ENCODE measurements at places on chromosomes 6 and 20.

DNA sequence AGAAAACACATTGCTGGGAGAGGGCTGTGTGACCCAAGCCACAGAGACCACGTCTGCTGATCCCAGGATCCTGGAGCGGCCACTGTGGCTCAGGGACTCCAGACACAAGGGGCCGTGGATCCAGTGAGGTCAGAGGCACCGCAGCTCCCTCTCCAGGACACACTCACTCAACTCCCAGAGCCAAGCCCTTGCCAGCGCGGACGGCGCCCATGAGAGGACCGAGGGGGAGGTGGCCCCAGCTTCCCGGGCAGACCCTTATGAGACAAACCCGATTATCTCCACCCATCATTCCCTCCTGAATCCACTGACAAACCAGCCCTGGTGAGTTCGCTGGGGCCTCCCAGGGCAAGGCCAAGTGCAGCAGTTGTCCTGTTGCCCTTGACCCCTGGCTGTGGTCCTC, 201.2 kb downstream of the TAF4 start:
- no peak for DNase-seq

DNA sequence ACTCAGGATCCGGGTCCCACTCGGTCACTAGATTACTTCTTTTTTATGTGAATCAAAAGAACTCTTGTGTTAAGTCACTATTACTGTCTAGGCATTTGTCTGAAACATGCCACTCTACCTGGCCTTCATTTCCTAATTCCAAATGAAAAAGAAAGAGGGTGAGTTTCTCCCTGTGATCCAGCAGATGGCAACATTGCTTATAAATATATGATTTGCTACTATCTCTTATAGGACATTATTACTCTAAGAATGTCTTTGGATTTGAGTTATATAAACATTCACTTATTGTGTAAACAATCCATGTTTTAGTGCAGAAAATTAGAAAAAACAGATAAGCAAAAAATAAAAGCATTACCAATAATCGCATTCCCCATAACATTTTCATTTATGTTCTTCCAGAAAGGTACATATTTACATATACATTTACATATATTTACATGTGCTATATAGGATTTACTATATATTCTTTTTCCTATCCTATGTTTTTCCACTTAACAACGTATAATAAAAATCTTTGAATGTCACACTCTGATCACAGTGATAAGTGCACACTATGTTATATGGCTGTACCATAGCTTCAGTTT, 66.9 kb downstream of the FAXC start:
- DNase-seq: no peak

GRCh38 chr6:169289619-169290339, 36.1 kb upstream of the THBS2 start:
- DNase-seq: no peak

GRCh38 chr20:3430376-3431069, 23.1 kb upstream of the DNAAF9 start:
- no peak for DNase-seq

GRCh38 chr6:35034411-35035191, 106.5 kb downstream of the TCP11 start:
- no peak for DNase-seq

GRCh38 chr20:63132131-63132714, 83.7 kb downstream of the YTHDF1 start:
- DNase-seq: no peak

DNA sequence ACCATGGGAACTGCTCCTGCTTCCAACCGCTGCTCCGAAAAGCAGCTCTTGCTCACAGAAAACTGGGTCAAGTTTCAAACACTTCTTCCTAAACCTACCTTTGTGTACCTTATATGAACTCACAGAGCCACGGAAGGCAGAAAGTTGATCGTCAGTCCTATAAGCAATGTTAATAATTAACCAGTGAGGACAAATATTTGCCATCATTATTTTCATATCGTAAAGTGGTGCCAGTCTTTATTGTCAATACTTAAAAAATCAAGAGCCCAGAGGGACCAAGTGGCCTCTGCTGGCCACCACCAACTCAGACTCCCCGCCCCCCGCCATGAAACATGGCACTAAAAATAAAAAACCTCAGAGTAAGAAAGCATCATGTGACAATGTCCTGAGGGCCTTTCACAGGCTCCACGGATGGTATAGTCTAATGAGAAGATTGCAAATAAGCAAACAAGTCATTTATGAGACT, 9.1 kb upstream of the PBOV1 start:
- no peak for DNase-seq

GRCh38 chr6:5190507-5190906, 70.2 kb downstream of the LYRM4 start:
- no peak for DNase-seq

DNA sequence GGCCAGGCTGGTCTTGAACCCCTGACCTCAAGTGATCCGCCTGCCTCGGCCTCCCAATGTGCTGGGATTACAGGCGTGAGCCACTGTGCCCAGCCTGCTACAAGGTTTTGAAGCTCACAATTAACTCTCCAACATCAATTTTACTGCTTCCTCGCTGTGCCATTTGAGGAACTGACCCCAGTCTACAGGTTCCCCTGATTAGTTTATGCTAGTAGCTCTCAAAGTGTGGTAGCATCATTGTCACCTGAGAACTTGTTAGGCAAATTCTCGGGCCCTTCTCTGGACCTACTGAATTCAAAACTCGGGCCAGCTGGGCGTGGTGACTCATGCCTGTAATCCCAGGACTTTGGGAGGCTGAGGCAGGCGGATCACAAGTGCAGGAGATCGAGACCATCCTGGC, 49.4 kb downstream of the MCUR1 start:
- no peak for DNase-seq

DNA sequence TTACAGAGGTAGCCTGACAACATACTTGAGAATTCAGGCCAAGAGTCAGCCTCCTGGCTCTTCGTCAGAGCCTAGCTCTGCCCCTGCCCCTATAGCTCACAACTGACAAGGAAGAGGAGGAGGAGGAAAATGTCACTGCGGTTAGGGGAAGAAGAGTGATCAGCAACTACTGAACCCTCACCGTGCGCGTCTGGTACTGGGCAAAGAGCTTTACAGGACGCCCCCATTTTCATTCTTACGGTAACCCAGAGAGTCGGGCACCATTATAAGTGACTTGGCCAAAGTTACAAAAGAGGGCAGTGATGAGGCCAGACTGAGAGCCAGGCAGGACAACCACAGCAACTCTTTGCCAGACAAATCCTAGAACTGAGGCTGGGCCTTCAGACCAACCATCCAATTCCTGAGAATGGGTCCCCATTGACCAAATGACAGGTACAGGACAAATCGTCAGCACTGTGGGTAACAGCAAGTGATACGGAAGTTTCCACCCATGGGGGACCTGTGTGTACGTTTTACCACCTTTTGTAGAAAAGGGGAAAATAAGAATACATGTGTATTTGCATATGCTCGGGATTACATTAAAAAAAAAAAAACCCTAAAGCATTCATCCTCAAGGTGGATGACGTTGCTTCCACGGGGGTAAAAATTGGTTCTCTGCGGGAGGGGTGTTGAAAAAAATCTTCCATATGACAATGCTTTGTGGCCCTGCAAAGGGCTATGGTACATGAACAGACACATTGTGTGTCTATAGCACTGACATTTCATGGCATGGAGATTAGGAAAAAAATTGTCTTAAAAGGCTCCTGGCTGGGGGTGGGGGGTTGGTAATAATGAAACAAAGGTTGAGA, 118.0 kb downstream of the NFATC2 start:
- peak; percentile 43 for DNase-seq

DNA sequence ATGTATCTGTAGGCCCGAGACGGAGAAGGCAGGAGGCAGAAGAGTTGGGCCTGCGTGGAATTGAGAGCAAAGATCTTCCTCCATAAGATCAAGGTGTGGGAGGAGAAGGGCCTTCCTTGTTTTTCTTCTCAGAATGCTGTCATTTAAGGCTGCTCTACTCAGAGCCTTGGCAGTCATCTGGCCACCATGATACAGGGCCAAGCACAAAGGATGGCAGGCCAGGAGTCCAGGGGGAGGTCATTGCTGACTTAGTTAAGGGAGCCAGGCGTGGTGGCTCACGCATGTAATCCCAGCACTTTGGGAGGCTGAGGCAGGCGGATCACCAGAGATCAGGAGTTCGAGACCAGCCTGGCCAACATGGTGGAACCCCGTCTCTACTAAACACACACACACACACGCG, 137.1 kb downstream of the BMP7 start:
- no peak for DNase-seq

DNA sequence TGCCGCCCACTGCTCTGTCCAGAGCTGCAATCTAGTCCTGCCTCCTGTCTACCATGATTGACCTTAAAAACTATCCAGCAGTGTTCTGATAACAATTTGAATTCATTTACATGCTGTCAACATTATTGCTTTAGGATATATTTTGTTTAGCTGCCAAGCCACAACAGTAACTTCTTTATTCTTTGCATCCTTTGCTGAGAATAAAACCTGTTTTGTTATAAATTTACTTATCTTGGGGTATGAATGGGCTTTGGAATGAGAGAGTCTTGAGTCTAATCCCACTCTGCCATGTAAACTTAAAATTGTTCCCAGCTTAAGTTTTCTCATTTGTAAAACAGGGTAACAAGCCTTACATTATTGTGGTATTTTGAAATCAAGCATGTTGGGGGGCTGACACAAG, 116.4 kb downstream of the FLRT3 start:
- DNase-seq: no peak

DNA sequence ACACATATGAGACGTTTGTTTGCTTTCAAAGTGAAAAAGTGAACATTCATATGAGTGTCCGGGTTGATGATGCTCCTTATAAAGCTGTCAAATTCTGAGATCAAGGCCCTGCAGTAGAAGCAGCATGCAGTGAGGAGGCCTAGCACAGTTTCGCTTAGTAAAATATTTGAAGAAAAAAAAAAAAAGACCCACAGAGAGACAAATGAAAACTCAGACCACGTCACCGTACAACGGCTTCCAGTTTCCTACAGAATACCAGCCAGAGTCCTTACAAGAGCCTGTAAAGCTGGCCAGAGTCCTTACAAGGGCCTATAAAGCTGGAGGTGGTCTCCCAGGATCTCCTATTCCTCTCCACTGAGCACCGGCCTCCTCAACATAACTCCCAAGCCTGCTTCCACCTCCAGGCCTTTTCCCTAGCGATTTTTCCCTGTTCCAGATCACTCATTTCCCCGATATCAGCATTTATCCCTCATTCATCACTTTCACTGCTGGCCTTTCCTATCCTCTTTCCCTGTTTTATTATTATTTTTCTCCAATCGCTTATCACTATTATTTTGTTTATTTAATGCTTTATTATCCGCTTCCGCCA, 1.5 kb upstream of the HMGN4 start:
- peak; percentile 43 for DNase-seq

- no peak for DNase-seq
Observed at GRCh38 chr20:57417051-57417689, 26.0 kb downstream of the RBM38 start.

DNA sequence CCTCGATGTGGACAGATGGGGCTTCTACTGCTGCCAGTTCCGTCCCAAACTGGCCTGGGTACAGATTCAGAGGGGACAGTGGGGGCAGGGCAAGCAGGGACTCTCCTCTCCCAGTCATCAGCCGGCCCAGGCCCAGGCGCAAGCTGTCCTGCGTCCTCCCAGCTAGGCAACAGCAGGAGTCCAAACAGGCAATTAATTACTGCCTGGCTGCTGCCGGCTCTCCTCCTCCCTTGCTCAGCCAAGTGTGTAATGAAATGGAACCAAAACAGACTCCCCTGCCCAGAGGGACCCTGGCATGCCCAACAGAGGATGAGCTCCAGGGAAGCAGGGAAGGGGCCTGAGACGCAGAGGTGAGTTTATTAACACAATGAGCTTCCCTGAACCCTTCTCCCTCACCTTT, 17.8 kb upstream of the SLC32A1 start:
- DNase-seq: no peak

DNA sequence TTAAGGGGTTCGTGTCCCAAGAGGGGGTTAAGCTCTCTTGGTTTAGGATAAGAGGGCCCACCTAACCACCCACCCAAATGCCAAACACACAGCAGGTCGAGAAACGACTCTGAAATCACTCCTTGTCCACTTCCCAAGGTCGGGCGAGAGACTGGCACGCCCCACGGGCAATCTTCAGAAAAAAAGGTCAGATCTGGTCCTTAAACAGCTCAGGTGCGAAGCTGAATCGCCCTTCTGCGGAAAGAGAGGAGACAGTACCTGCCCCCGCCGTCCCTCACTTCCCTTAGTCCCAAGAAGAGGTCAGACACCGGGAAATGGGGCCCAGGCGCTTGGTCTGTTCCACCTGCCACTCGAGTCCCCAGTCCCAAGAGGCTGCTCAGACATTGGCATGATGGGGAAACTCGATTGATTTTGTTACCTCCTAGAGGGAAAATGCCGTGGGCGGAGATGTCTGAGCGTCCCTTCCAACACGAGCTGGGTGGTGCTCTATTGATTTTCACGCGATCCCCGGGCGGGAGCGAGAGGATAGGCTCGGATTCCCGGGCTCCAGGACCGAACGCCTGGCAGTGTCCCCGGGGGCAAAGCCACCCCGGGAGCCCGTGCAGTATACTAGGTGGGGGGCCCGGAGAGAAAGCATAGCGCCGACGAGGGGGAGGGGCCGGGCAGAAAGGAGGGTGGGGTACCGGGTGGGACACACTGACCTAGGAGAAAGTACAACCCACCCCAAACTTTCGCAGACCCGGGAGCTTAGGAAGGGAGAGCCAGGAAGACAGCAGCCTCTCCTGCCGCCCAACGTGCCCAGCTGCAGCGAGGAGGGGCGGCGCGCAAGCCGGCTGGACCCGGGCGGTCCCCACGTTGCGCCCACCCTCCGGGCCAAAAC, 1.1 kb upstream of the SAMD5 start:
- no peak for DNase-seq

DNA sequence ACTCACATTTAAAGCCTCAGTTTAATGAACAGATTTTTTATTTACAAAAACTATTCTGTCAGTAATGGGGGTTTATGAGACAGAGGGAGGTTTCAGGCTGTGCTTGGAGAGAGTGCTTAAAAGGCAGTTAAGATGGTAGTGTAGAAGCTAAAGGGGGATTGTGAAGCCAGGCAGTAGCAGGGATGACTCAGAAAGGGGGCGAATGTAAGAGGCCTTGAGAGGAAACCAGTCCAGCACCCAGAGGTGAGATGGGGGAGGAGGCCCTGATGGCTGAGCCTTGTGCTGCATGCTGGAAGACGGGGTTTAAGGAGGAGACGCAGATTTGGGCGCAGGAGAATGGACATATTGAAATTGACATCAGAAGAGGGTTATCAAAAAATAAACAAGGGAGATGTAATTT, 6.6 kb upstream of the SERPINB9 start:
- peak; percentile 24 for DNase-seq
